ENCODE measurements at places on chromosomes 5 and 9. TPM values are rescaled to one million over a fixed set of nuclear protein-coding genes. Genes with fewer than 3 reads are reported as not detected.

Gene NR3C1
- 28.0 TPM for total RNA-seq

Gene WNT8A
- not detected for total RNA-seq

Gene HACD4
- total RNA-seq: 0.97 TPM

Gene CAMK2A
- not detected for total RNA-seq

Gene RGS7BP
- total RNA-seq: 0.06 TPM

Gene LRRC14B
- total RNA-seq: not detected

Gene MORN5
- not detected for total RNA-seq

Gene CCDC180
- total RNA-seq: 2.7 TPM

Gene IFNA2
- not detected for total RNA-seq

Gene TNFSF15
- 1.5 TPM for total RNA-seq

Gene SETX
- 35.9 TPM for total RNA-seq

Gene PROB1
- total RNA-seq: 1.8 TPM

Gene PPP2R2B
- total RNA-seq: 0.70 TPM

Gene SLC46A2
- 0.57 TPM for total RNA-seq

Gene ADAMTS6
- 0.23 TPM for total RNA-seq

Gene TMOD1
- total RNA-seq: 1.2 TPM

Gene IL13
- total RNA-seq: not detected

Gene IL5
- not detected for total RNA-seq

Gene S1PR3
- total RNA-seq: 1.3 TPM

Gene DOCK8
- 6.9 TPM for total RNA-seq

Gene OMD
- total RNA-seq: 0.11 TPM

Gene C5orf52
- not detected for total RNA-seq

Gene SPINK13
- not detected for total RNA-seq

Gene DCAF10
- 18.3 TPM for total RNA-seq

Measured in esophagus squamous epithelium (tissue), 5 donors.